Dermis blood vessel endothelial cell (primary cell): ENCODE measurements at places on chromosomes 4 and X. TPM values are rescaled to one million over a fixed set of nuclear protein-coding genes. Genes with fewer than 3 reads are reported as not detected.

The NALF2 gene
- total RNA-seq = 0.05 and 2.9 TPM in 2 replicates

The GPRASP3 gene
- total RNA-seq = 6.0 TPM in 2 replicates

The TLR3 gene
- total RNA-seq = 2.4 and 7.1 TPM in 2 replicates

The SYNPO2 gene
- 0.17 and 0.19 TPM in 2 replicates for total RNA-seq

The UGT2A1 gene
- under 0.01 and 0.05 TPM in 2 replicates for total RNA-seq

The TLR10 gene
- not detected in 2 replicates for total RNA-seq

The VCX3A gene
- total RNA-seq = not detected in 2 replicates

The PNCK gene
- total RNA-seq = not detected in 2 replicates

The USP17L28 gene
- not detected in 2 replicates for total RNA-seq

The TMSB15C gene
- 2.3 and 4.3 TPM in 2 replicates for total RNA-seq

The SPARCL1 gene
- 158 and 779 TPM in 2 replicates for total RNA-seq

The BEX2 gene
- 0.56 and 0.68 TPM in 2 replicates for total RNA-seq

The FABP2 gene
- not detected in 2 replicates for total RNA-seq

The HS3ST1 gene
- total RNA-seq = 0.17 and 1.9 TPM in 2 replicates

The GCNA gene
- 1.6 and 3.2 TPM in 2 replicates for total RNA-seq

The ARSD gene
- total RNA-seq = 32.2 and 39.8 TPM in 2 replicates

The BTC gene
- total RNA-seq = 0.17 and 0.28 TPM in 2 replicates

The VSIG1 gene
- total RNA-seq = 0.51 and 0.65 TPM in 2 replicates

The CLIC2 gene
- total RNA-seq = 19.2 and 23.6 TPM in 2 replicates
